ENCODE measurements at places on chromosomes 3 and 15. TPM values are rescaled to one million over a fixed set of nuclear protein-coding genes. Genes with fewer than 3 reads are reported as not detected.
A peak's percentile ranks its signal among the peaks of the same experiment; 100 is the strongest.

DNA sequence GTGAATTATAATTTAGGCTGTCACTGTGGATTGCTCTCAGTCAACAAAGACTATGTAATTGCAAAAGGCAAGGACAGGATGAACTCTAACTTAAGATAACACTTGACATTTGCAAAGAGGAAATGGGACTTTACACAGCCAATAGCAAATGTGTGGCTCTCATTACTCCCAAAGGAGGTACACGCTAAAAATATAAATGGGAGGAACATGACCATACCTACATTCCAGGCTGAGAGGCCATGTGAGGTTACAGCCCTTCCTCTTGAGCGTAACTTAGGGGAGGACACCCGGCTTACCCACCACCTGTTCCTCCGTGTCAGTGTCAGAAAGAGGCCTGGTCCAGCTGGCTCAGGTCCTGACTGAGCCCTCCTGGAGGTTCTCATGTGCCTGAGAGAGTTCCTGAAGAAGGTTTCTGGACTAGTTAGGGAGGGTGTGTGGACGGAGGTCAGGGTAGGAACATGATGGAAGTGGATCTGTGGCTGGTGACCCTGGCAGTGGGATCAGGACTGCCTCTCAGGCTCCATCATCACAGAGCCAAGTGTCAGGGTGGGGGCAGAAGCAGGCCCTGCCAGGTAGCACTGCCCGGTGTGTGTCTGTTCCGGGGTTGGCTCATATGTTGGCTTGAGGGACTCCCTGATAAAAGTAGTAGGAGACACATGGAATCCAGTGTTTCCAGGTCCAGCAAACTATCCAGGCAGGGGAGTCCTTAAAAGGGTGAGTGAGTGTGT lies 7.9 kb downstream of the POPDC2 start:
- H3K27me3 ChIP-seq, result no peaks in the 10 kb centered on the region
- H3K27ac ChIP-seq, result no peak overlapping the region
- H3K36me3 ChIP-seq, result no peaks in the 10 kb centered on the region
- no peak overlapping the region for H3K4me3 ChIP-seq

DNA sequence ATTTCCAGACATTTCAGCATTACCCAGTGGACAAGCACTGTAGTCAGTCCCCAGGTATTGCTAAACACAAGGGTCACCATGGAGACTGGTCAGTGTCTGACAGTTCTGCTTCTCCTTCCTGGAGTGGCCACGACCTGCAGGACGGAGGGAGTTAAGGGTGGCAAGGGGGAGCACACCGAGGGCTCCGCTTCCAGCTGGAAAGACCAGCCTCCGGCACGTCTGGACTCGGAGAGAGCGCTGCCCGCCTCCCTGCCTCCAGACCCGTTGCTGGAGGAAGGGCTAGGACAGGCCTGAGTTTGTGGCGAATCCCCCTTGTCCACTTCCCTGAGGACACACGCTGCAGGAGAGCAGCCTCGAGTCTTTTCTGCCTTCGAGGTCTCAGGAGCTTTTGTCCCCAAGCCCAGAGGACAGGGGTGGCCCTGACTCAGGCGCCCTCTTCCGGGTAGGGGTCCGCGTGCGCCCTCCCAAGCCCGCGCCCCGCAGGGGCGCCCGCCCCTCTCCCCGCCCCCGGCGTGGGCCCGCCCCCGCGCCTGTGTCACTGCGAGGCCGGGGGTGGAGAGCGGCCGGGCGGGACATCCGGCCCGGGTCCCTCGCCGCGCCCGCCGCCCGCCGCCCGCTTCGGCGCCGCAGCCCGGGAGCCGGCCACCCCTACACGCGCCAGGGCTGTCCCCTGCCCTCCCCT lies at the start of gene CHST14:
Gene CHST14, plus strand, starts transcription at position 562 of the 682 bp plus-strand sequence. CDS start 230 bp downstream, outside the sequence.
- peaks cover 6% of the 10 kb centered on the region for H3K4me1 ChIP-seq
- no peak within 1 kb of the TSS for H3K27ac ChIP-seq
- H3K4me3 ChIP-seq, result peak within 1 kb of the TSS; percentile 64
- H3K36me3 ChIP-seq, result no peaks in the 10 kb centered on the region
- peaks cover 9% of the 10 kb centered on the region for H3K27me3 ChIP-seq

DNA sequence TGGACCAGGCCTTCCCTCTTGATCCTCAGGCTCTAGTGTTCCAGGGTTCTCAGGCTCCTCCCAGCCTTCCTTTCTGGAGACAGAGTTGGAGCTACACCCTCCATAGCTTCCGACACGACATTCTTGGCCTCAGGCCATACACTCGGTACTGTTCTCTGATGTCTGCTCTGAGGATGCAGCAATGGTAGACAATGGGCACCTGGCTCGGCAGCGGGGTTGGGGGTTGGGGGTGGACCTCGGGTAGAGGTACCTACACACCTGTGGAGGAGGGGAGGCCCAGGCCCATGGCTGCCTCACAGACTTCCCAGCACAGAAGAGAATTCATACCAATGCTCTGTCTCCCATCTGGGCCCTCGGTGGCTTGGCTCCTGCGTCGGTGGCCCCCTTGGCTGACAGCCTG lies 21.4 kb downstream of the CCDC13 start:
- no peak overlapping the region for H3K27ac ChIP-seq
- no peak for DNase-seq
- H3K4me1 ChIP-seq, result peaks cover 14% of the 10 kb centered on the region
- H3K4me3 ChIP-seq, result no peak overlapping the region

TMEM45A gene
- total RNA-seq, result 82.7 TPM

GRCh38 chr15:65318870-65319356 lies 14.4 kb downstream of the RNU5B-1 start:
- peak; percentile 88 for DNase-seq
- H3K4me3 ChIP-seq, result no peak overlapping the region
- no peaks in the 10 kb centered on the region for H3K27me3 ChIP-seq
- peaks cover 9% of the 10 kb centered on the region for H3K4me1 ChIP-seq

C2CD4B gene
- not detected for total RNA-seq

- H3K27ac ChIP-seq, result no peak overlapping the region
- H3K4me3 ChIP-seq, result peak overlapping the region; percentile 58
- H3K36me3 ChIP-seq, result no peaks in the 10 kb centered on the region
Measured at GRCh38 chr3:14508966-14509795, 31.0 kb downstream of the GRIP2 start.

- no peak for DNase-seq
- peaks cover 5% of the 10 kb centered on the region for H3K4me1 ChIP-seq
- no peaks in the 10 kb centered on the region for H3K36me3 ChIP-seq
- no peaks in the 10 kb centered on the region for H3K27me3 ChIP-seq
- H3K4me3 ChIP-seq, result no peak overlapping the region
- no peak overlapping the region for H3K27ac ChIP-seq
Measured at GRCh38 chr15:78243058-78243457, 8.7 kb upstream of the ACSBG1 start.

TMEM207 gene
- not detected for total RNA-seq

- no peaks in the 10 kb centered on the region for H3K4me1 ChIP-seq
- peaks cover 35% of the 10 kb centered on the region for H3K27me3 ChIP-seq
- H3K4me3 ChIP-seq, result no peak overlapping the region
- H3K27ac ChIP-seq, result no peak overlapping the region
- peak; percentile 40 for DNase-seq
- H3K36me3 ChIP-seq, result no peaks in the 10 kb centered on the region
Measured at GRCh38 chr3:13546667-13547171, 2.2 kb upstream of the FBLN2 start.

GRCh38 chr15:36109943-36110658 lies 469.3 kb upstream of the CDIN1 start:
- H3K4me1 ChIP-seq, result no peaks in the 10 kb centered on the region
- H3K27me3 ChIP-seq, result no peaks in the 10 kb centered on the region
- H3K36me3 ChIP-seq, result no peaks in the 10 kb centered on the region

DNA sequence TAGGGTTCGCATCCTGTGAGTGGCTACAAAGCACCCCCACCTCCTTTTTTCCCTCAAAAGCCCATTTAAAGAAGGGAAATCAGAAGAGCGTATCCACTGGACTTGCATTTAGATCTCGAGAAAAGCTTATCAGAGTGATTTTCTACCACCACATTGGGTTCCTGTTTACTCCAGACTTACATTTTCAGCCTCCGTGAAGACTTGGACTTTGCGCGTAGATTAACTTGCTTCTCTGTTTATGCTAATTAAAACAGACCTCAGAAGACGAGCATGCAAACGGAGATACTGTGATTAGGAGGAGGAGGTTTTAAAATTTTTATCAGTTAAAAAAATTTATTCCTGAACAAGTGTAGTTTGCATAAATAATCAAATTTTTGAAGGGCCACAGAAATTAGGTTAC lies 115.7 kb downstream of the AKAP13 start:
- H3K36me3 ChIP-seq, result no peaks in the 10 kb centered on the region
- H3K27me3 ChIP-seq, result no peaks in the 10 kb centered on the region
- no peak for DNase-seq
- no peak overlapping the region for H3K4me3 ChIP-seq
- no peak overlapping the region for H3K27ac ChIP-seq
- peaks cover 56% of the 10 kb centered on the region for H3K4me1 ChIP-seq

DNA sequence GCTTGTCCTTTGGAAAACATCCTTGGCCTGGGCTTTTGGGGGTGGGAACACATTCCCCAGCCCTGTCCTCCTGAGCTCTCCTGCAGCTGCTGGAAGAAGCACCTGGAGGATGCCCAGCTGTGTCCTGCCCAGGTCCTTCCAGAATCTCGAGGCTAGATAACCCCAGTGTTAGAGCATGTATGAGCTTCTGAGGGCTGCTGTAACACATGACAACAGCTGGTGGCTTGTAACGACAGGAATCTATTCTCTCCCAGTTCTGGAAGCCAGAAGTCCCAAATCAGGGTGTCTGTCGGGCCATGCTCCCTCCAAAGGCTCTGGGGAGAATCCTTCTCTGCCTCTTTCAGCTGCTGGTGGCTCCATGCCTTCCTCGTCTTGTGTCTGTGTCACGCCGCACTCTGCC lies 403.6 kb upstream of the C2CD4B start:
- no peak for DNase-seq
- no peak overlapping the region for H3K4me3 ChIP-seq
- H3K4me1 ChIP-seq, result peaks cover 5% of the 10 kb centered on the region
- no peak overlapping the region for H3K27ac ChIP-seq
- H3K27me3 ChIP-seq, result no peaks in the 10 kb centered on the region

ZNF774 gene
- total RNA-seq, result 1.9 TPM

- H3K4me1 ChIP-seq, result no peaks in the 10 kb centered on the region
- DNase-seq, result no peak
- H3K27me3 ChIP-seq, result no peaks in the 10 kb centered on the region
- H3K36me3 ChIP-seq, result peaks cover 4% of the 10 kb centered on the region
- no peak overlapping the region for H3K27ac ChIP-seq
Measured at GRCh38 chr15:20646529-20647142, 105.0 kb upstream of the GOLGA6L6 start.

- H3K4me1 ChIP-seq, result peaks cover 9% of the 10 kb centered on the region
- no peak overlapping the region for H3K27ac ChIP-seq
- H3K36me3 ChIP-seq, result no peaks in the 10 kb centered on the region
- H3K27me3 ChIP-seq, result no peaks in the 10 kb centered on the region
- DNase-seq, result no peak
- H3K4me3 ChIP-seq, result no peak overlapping the region
Measured at GRCh38 chr15:58438111-58438510, 6.3 kb downstream of the LIPC start.

- peaks cover 21% of the 10 kb centered on the region for H3K4me1 ChIP-seq
- H3K4me3 ChIP-seq, result no peak overlapping the region
- H3K27ac ChIP-seq, result no peak overlapping the region
- H3K36me3 ChIP-seq, result no peaks in the 10 kb centered on the region
- no peaks in the 10 kb centered on the region for H3K27me3 ChIP-seq
Measured at GRCh38 chr3:125154110-125154509, 58.4 kb downstream of the SLC12A8 start.

FANCD2 gene
- 85.0 TPM for total RNA-seq

DNA sequence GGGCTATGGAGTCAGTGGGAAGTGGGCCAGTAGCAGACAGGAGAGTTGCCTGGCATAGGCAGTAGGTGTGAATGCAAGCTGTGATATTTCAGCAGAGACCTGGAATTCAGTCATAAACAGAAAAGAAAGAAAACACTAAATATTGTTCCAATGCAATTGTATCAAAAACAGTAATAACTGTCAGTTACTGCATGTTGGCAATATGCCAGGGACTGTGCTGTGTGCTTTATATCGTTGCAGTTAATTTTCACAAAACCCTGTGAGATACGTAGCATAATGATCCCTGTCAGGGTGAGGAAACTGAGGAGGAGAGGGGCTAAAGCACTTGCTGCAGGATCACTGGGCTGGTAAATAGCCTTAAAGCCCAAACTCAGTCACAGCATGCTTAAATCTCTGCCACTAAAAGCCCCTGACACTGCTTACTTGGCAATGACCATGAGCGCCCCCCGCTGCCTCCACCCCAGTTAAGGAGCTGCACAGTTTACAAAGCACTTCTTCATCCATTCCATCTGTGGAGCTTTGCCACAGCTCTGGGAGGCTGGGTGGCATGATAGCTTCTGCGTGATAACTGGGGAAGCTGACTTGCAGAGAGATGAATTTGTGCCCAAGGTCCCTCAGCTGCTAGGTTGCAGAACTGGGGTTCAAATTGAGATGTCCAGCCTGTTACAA lies 3.9 kb downstream of the SLC6A1 start:
- H3K27ac ChIP-seq, result no peak overlapping the region
- H3K36me3 ChIP-seq, result no peaks in the 10 kb centered on the region
- no peak overlapping the region for H3K4me3 ChIP-seq
- DNase-seq, result no peak
- peaks cover 4% of the 10 kb centered on the region for H3K4me1 ChIP-seq
- peaks cover 74% of the 10 kb centered on the region for H3K27me3 ChIP-seq

DNA sequence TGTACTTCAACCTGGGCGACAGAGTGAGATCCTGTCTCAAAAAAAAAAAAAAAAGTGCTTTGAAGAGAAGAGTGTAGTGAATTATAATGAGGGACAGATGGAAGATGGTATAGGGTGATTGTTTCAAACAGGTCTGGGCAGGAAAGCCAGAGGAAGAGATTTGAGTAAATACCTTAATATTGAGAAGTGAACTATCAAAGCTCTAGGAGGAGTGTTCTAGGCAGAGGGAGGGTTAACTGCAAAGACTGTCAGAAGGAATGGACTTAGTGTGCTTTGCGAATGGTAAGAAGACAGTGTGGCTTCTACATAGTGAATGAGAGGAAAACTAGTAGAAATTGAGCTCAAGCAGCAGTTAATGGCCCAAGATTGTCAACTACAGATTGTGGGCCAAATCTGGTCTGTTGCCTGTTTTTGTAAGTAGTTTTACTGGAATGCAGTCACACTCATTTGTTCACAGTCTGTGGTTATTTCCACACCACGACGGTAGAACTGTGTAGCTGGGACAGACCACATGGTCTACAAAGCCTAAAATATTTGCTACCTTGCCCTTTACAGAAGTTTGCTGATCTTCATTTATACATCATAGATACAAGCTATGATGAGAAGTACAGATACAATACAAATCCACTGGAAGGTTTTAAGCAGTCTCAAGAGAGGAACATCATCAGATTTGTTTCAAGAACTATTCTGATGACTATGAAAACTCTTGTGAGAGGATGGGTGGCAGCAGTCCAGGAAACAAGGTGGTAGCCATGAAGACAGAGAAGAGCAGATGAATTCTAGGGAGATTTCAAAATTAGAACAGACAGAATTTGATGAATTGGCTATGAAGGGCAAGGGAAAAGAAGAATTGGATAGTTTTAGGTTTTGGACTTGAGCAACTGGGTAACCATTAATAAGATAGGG lies 16.5 kb upstream of the USP50 start:
- no peaks in the 10 kb centered on the region for H3K4me1 ChIP-seq
- no peaks in the 10 kb centered on the region for H3K27me3 ChIP-seq
- no peak for DNase-seq
- H3K4me3 ChIP-seq, result no peak overlapping the region
- no peaks in the 10 kb centered on the region for H3K36me3 ChIP-seq
- H3K27ac ChIP-seq, result no peak overlapping the region

- no peak overlapping the region for H3K27ac ChIP-seq
- H3K36me3 ChIP-seq, result no peaks in the 10 kb centered on the region
- H3K4me3 ChIP-seq, result no peak overlapping the region
- no peaks in the 10 kb centered on the region for H3K4me1 ChIP-seq
Measured at GRCh38 chr15:89851673-89852341, 37.2 kb upstream of the ANPEP start.

CCR5 gene
- total RNA-seq, result not detected

- H3K4me3 ChIP-seq, result no peak overlapping the region
- H3K36me3 ChIP-seq, result no peaks in the 10 kb centered on the region
- no peak for DNase-seq
- H3K4me1 ChIP-seq, result peaks cover 5% of the 10 kb centered on the region
- no peaks in the 10 kb centered on the region for H3K27me3 ChIP-seq
Measured at GRCh38 chr3:46557814-46558183, 8.3 kb downstream of the LRRC2 start.

Data from neural progenitor cell (in vitro differentiated cells).